ENCODE measurements at places on chromosomes 12 and 14. TPM values are rescaled to one million over a fixed set of nuclear protein-coding genes. Genes with fewer than 3 reads are reported as not detected.

The C12orf54 gene
- not detected for total RNA-seq

The ANP32D gene
- total RNA-seq = not detected

GRCh38 chr12:98645572-98646067, 530 bp downstream of the APAF1 start:
- no peak for DNase-seq

DNA sequence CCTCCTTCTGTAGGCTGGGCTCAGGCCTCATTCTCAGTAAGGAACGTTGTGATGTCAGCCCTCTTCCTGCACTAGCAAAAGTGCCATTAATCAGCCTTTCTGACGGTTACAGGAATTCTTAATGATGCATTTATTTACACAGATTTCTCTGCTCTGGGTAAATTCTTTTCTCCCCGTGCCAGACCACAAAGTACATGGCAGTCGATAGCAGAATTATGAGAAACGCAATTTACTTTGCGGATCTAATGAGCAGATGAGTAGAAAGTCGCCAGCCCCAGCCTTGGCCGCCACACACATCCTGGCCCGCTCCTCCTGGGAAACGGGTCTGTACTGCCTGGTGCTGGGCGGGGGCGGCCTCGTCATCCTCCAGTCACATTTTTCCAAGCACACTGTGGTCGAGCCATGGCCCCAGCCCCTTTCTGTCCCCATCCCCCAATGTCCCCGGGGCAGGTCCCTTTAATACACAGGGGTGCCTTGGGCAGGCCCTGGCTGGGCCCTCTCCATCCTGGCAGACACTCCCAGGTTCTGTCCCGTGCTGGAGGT, 25.9 kb downstream of the NOC4L start:
- DNase-seq = peak; percentile 43

- DNase-seq = no peak
Measured at GRCh38 chr12:27861428-27862167, 81.6 kb upstream of the MANSC4 start.

GRCh38 chr14:55578511-55578910, 1.5 kb upstream of the KTN1 start:
- no peak for DNase-seq

The OTOGL gene
- not detected for total RNA-seq

DNA sequence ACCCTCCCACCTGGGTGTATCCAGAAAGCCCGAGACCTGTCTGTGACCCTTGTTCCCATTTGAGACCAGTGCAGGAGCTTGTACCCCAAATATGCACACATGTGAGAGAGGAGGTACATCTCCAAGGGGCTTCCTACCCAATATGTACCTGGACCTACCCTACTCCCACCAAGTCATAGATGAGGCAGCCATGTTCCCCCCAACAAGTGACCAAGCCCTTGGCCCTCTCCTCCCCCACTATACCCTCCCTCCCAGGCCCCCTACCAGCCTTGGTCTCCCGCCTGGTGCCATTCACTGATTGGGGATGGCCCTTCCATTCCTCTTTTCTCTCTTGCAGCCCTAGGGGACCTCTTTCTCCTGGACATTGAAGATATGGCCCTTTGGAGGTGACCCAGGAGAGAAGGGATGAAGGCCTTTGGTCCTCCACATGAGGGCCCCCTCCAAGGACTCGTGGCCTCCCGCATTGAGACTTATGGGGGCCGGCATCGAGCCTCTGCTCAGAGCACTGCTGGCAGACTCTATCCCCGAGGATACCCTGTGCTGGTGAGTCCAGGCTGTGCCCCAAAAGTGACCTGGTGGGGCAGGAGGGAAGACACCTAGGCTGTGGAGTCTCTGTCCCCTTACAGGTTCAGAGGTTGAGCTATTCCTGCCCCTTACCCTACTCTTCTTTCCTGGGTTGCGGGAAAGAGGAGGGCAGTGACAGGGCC, 1.5 kb downstream of the PLEKHG6 start:
- no peak for DNase-seq

The C12orf50 gene
- total RNA-seq = not detected

DNA sequence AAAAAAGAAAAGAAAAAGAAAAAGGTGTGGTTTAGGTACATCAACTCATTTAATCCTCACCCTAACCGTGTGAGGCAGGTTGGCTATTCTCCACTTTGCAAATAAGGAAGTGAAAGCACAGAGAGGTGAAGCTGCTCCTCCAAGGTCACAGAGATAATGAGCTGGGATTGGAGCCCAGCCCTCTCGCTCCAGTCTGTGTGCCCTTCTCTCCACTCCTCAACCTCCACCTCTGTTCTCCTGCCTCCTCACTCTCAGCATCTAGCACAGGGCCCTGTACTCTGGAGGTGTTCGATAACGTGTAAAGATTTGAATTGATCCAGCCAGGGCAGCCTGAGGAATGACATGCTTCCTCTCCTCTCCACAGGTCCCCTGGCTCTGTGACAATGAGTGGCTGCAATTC, 502.3 kb downstream of the TMEM132D start:
- DNase-seq = no peak

The CISTR gene
- total RNA-seq = not detected

- no peak for DNase-seq
Measured at GRCh38 chr12:95548539-95549391, 2.5 kb downstream of the USP44 start.
